ENCODE measurements at places on chromosomes 16 and 17.

GRCh38 chr17:61317779-61318178 is 81.9 kb upstream of the TBX2 start:
- DNase-seq: no peak

DNA sequence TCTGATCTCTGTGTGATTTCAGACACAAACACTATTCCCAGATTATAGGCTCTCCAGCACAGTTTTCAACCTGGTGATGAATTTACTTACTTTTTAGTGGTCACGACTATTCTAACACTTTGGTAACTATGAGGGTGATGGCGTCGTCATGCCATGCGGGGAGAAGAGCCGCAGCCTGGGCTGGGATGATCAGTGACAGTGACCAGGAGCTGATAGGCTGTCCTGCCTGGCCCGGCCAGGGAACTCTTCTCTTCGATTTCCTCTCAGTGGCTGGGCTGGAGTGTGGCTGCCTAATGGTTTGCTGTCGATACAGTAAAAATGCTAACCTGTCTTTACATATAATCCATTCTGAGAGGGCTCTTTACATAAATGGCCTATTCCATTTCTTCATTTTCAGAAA is 113.1 kb downstream of the IRX3 start:
- DNase-seq: no peak

GRCh38 chr16:1518626-1519135 is 14.8 kb upstream of the TMEM204 start:
- no peak for DNase-seq

DNA sequence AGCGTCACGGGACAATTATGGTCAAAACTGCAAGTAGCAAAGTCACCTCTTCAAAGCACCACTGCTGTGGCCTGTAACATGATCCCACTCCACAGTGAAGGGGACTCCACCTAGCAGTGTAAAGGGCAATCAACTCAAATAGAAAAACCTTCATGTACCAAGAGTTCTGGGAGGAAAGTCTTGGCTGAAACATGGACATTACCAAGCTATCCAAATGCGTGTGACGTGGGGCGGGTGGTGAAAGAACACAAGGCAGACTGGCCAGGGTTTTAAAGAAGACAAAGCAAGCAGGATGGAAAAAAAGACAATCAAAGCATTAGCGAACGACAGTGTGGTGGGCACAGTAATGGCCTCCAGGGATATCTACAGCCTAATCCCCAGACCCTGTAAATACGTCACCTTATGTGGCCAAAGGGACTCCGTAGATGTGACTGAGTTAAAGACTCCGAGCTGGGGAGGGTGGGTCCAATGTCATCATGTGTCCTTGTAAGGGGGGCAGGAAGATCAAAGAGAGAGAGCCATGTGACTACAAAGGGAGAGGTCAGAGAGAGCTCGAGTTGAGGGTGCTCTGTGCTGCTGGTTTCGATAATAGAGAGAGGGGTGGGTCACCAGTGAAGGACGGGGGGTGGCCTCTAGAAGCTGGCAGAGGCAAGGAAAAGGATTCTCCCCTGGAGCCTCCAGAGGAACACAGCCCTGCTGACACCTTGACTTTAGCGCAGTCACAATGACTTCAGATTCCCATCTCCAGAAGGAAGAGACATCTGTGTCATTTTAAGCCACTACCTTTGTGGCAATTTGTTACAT is 6.0 kb downstream of the HSDL1 start:
- no peak for DNase-seq

GRCh38 chr17:29048440-29049368 is 5.8 kb downstream of the PIPOX start:
- no peak for DNase-seq

DNA sequence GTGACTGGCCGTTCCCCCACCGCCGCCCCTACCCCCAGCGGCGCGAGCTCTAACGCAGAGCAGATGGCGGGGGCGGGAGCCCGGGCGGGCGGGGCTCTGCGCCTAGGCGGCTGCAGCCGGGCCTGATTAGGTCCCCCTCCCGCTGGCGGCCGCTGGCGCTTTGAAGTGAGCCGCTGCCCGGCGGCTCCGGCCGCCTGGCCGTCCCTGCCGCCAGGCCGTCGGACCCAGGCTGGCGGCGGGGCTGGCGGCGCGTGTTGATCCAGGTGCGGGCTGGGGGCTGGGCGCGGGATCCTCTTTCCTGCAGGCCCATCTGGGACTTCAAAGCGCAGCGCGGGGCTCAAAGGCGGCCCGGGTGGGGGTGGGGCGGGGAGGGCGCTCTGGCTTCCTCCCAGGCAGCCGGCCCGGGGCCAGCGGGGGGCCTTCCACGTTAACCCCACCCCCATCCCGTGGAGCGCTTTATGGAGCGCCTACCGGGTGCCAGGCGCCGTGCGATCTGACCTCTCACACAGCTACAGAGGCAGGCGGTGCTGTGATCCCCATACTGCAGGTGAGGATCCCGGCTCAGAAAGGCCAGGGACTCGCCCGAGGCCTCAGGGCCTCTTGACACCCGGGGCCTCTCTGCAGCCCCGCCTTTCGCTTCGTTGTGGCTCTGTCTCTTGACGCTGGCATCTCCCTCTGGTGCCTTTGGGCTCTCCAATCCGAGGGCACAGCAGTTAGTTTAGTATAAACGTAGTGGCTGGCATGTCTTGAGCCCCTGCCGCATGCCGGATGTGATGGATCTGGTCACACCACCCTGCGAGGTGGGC is 80.0 kb upstream of the NKD1 start:
- DNase-seq: peak; percentile 38

DNA sequence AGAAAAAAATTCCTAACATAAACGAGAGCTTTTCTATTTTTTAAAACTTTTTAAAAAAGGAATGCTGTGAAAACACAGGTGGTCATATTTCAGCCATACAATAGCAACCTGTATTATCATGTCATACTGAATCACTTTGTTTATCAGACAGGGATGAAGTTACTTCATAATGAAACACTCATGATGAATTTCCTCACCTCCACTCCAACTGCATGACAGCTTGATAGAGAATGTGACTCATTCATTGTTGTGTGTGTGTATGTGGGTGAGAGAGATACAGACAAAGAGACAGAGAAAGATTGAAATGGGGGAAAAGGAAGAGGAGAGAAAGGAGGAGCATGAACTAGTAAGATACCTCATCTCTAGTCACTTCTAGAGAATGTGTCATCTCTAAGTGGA is 109.0 kb downstream of the SYCE1L start:
- no peak for DNase-seq

- DNase-seq: no peak
Measured at GRCh38 chr16:1134776-1135458, 18.0 kb upstream of the CACNA1H start.

GRCh38 chr17:39955726-39956225 is 7.0 kb upstream of the GSDMA start:
- DNase-seq: no peak

DNA sequence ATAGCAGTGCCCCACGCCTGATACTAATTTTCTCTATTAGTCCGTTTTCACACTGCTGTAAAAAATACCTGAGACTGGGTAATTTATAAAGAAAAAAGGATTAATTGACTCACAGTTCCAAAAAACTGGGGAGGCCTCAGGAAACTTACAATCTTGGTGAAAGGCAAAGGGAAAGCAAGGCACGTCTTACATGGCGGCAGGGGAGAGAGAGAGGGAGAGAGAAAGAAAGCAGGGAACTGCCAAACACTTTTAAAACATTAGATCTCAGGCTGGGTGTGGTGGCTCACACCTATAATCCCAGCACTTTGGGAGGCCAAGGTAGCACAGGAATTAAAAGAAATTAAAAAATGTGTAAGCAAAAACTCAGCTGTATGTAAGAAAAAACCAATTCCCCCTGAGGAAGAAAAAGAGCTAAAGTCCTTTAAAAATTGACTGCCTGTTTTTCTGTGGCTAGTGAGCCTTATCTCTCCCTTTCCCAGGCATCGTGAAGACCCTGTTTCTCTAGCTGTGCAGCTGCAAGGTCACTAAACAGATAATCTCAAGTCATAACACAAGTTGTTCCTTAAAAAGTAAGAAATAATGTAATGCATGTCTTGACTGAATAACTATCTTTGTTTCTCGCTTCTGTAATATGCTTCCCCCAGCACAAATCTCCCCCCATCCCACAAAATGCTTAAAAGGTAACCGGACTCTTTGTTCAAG is 14.0 kb downstream of the ZSCAN10 start:
- DNase-seq: no peak

- no peak for DNase-seq
Measured at GRCh38 chr17:65633146-65633881, 71.9 kb upstream of the AXIN2 start.

GRCh38 chr17:37828651-37829124 is 83.8 kb upstream of the HNF1B start:
- DNase-seq: no peak

DNA sequence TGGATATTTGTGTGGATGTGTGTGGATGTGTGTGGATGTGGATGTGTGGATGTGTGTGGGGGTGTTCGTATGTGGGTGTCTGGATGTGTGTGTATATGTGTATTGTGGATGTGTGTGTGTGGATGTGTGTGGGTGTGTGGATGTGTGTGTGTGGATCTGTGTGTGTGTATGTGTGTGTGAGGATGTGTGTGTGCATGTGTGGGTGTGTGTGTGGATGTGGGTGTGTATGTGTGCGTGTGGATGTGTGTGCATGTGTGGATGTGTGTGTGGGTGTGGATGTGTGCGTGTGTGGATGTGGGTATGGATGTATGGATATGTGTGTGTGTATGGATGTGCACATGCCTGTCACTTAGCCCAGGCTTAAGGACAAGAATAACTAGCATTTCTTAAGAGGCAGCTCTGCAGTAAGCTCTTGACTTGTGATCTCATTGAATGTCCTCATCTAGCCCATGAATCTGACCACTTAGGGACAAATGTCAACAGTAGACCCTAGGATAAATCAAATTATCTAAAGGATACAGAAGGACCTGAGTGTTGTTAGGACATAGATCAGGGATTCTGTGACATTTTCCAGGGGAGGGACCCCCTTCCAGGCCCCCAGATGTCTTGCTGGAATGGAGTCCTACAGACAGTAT is 83.5 kb downstream of the BMERB1 start:
- no peak for DNase-seq

GRCh38 chr17:73301369-73301768 is 10.4 kb downstream of the CDC42EP4 start:
- DNase-seq: no peak

DNA sequence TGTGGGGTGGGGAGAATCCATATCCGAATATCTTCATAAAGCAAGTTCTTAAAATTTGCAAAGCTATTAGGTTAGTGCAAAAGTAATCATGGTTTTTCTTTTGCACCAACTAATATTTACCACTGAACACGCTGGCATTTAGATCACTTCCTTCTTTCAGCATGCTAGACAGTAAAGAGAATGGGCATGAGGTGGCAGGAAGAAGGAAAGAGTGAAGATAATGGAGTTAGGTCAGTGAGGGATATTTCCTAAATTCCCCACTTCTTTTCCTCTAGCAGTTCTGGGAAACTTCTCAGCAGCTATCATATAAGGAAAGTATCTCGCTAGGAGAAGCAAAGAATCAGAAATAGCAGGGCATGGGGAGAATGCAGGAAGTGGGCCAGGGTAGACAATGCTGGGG is 39.0 kb downstream of the SLC6A4 start:
- DNase-seq: no peak

DNA sequence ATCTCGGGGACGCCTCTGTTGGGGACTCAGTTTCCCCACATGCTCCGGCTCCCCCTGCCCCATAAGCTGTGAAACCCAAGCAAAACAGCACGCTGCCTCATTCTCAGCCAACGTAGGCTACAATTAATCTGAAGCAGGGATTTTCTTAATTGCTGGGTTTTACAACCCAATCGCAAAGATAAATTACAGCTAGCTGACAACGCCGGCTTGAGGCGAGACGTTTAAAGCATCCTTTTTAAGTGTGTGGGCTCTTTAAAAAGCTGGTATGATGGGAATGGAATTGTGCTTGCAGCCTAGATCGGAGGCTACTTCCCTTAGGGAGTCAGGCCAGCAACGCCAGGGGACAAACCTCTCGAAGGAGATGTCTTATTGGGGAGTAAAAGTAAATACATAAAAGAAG is 185.3 kb downstream of the ZNF423 start:
- no peak for DNase-seq

DNA sequence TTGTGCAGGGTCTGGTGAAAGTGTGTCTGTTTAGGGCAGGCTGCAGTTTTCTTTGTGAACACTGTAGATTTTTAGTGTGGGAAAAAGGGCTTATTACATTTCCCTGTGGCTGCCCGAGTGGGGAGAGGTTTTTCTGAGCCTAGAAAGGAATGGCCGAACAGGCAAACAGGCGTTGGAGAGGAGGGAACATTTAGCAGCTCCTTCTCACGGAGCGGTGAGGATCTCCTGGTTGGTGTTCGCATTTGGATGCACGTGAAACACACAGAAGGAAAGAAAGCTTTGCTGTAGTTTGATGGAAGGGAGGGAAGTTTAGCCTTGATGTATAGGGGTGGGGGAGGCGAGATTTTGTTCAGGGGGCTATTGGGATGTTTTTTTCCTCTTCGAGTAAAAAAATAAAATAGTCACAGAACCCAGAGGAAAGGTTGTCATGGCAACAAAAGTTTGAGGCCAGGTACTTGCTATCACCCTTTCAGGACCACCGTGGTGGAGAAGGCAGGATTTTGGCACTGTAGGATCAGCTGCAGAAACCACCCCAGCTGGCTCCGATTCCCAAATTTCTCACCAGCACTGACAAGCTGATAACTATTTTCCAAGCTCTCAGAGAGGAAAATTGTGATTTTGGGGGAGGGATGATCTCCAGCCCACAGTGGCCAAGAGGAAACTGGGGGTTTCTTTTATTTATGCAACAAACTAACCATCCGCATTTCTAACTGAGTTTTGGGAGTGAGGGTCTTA is 3.5 kb downstream of the GSG1L start:
- DNase-seq: no peak

DNA sequence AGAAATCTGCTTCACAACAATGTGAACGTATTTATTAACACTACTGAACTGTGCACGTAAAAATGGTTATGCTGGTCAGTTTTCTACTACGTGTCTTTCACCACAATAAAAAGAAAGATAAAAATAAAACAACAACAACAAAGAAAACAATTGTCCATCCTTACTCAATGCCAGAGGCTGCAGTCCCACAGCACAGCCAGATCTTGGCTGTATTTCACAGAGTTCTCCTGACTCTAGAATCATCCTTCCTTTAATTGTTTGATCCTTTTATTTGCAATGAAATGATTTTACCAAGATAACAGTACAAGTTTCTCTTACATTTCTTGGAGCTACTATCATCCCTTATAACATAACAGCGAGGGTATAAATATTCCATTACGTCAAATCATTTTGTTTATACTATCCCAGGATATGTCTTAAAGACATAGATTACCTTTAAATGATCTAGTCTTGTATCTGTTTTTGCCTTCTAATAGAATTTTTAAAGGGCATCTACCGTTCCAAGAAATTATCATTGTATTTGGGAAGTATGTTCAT is 103.3 kb downstream of the SLC39A11 start:
- DNase-seq: no peak

DNA sequence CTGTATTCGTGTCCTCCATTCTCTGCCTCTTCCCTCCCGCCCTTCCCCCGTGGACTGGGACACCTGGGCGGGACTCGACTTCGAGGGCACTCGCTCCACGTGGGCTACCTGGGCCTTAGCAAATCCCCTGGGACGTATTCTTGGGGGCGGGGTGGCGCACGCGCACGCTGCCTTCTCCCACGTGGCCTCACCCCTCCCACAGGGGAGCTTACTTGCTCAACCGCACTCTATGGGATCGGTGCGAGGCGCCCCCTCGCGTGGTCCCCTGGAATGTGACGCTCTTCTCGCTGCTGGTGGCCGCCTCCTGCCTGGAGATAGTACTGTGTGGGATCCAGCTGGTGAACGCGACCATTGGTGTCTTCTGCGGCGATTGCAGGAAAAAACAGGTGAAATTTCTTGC is 3.5 kb downstream of the VMO1 start:
- peak; percentile 33 for DNase-seq

Data from CD4-positive, alpha-beta T cell treated with Interleukin-6 for 4 hours (primary cell).